ENCODE measurements at places on chromosomes 2 and 18.

DNA sequence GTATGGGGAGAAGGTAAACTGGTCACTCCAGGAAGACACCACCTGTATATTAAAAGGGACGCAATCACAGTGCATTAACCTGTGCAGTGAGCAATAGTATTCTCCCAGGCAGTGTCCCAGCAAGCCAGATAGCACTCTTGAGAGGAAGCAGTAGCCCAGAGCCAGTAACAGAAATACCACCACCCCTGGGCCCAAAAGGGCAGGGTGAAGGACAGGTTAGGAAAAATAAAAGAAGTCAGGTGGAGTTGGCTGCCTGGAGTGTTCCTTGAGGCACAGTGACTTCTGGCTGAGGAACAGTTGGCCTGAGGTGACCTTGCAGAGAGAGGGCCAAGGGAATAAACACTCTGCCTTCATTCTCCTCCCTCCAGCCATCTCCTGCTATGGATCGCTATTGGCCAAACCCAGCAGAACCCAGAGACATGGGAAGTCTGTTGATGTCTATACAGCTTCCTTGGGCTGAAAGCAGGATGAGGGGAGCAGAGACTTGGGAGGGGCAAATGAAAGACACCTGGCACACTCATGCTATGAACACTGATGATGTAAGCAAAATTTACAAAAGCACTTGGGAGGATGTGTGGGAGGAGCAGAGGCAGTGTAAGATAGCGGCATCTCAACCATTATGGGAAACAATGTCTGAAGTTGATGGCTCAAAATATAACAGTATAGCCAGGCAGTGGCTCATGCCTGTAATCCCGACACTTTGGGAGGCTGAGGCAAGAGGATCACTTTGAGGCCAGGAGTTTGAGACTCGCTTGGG lies 7.5 kb downstream of the C18orf32 start:
- DNase-seq, result no peak

GRCh38 chr2:68344031-68344430 lies 21.1 kb upstream of the PLEK start:
- DNase-seq, result no peak

- DNase-seq, result no peak
Measured at GRCh38 chr2:222506230-222506935, 82.0 kb downstream of the SGPP2 start.

GRCh38 chr2:158407031-158407430 lies 49.5 kb downstream of the CCDC148 start:
- no peak for DNase-seq

DNA sequence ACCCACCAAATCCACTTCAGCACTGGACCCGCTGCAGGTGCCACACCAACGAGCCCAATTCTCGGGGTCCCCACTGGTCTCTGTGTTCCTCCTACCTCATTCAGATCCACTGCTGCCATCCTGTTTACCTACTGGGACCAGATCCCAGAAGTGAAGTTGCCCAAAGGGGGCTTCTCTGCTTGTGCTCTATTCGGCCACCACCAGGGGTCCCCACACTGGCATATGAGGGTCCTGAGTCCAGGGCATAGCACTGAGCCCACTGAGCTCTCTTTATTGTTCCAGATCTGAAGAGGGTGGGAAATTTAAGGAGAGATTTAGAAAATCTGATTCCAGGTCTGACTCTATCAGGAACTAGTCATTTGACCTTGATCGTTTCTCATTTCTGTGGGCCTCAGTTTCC lies 2.4 kb downstream of the GPR45 start:
- peak; percentile 80 for DNase-seq

- DNase-seq, result no peak
Measured at GRCh38 chr2:83017366-83018090, 1441.6 kb downstream of the SUCLG1 start.

GRCh38 chr2:232242316-232242715 lies 136.2 kb upstream of the ALPP start:
- no peak for DNase-seq

GRCh38 chr2:222465746-222466145 lies 41.4 kb downstream of the SGPP2 start:
- DNase-seq, result no peak

GRCh38 chr2:205783872-205784499 lies 101.7 kb downstream of the NRP2 start:
- DNase-seq, result no peak

DNA sequence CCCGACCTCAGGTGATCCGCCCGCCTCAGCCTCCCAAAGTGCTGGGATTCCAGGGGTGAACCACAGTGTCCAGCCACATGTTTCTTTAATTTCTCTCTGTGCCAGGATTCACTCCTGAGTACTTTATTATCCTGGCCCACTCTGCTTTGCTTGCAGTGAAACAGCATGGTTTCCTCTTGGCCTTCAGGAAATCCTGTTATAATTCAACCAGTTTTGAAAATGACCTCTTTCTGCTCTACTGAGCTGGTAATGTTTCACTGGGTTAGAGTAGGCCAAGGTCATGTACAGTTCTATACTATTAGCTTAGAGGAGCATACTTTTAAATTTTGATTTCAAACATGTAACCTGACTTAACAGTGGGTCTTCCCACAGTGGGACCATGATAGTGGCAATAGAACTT lies 90.6 kb upstream of the PELI1 start:
- DNase-seq, result no peak

DNA sequence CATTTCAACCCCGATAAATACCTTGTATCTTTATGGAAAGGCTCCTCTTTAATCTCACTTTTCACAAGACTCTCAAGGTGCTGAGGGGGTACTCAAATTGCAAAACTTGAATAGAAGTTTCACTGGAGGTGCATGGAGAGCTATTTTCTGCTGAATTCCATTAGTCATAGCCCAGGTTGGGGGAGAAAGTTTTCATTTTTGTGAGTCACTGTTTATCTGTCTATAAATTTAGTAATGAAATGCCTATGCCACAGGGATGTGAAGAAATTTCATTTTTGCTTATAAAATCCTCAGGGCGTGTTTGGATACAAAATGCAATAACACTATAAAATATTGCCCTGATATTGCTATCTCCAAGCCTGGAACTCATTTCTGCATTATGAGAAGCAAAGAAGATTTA lies 346.3 kb downstream of the LRATD1 start:
- no peak for DNase-seq

- DNase-seq, result no peak
Measured at GRCh38 chr2:78416625-78417300, 608.7 kb upstream of the REG3G start.

DNA sequence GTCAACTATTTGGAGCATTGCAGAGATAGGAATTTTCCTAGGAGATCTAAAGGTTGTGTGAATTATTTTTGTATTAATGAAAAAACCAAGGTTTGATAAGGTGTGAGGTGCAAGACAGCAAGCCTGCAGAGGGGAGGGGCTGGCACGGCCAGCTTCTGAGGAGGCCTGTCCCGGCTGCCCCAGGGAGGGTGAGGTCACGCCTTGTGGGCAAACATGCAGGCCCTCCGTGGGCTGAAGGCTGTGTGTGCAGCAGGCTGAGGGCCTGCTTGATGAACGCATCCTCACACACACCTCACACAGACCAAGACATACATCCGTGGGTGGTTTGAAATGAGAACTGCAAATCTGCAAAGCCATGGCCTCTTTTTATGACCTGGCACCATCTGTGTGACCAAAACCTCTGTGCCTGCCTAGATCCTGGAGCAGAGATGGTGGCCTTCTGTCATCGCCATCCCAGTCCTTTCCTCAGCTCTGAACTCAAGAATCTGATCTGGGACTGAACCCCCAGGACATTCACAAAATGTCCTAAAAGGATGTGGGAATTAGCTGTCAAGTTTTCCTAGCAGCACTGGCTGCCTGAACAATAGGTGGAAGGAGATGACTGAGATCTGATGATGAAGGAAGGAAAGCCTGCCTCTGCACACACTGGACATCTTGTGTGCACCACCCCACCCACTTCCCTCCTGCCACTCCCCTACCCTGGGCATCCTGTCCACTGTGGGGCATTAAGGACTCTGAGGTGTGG lies 102.4 kb upstream of the MGAT4A start:
- no peak for DNase-seq

DNA sequence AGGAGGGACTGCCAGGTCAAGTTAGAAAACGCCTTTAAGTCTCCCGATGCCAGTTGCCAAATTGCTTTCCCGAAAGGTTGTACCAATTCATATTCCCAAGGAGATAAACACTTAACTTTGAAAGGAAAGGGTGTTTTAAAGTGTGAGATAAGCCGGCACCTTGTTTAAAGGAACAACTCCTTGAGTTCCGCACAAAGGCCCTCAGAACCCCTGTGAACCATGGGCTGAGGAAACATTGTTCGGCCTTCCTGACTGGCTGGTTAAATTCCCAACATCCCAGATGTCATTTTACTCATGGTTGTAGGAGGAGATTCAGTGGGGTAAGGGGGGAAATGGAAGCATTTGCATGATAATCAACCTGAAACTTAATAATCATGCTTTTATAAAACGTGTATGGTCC lies 126.6 kb downstream of the BCL11A start:
- no peak for DNase-seq

GRCh38 chr2:29966266-29966665 lies 44.9 kb upstream of the ALK start:
- DNase-seq, result no peak

DNA sequence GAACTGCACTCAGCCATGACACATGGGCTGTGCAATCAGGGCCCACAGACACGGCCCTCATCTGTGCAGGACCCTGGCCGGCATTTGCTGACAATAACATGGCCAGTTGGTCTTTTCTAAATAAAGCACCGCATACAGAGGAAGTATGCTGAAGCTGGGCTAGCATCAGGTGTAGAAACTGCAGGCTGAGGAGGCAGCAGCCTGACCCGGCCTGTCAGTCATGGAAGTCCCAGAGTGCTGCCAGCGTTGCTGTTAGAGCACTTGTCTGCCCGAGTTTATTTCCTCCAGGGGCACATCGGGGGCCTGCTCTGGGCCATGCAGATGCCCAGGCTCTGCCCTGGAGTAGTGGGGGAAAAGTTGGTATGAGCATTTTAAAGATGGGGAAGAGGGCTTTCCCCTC lies 4.1 kb upstream of the PTPN18 start:
- no peak for DNase-seq

- no peak for DNase-seq
Measured at GRCh38 chr18:965921-966758, 61.5 kb downstream of the ADCYAP1 start.

- DNase-seq, result no peak
Measured at GRCh38 chr2:111982822-111983221, 72.2 kb upstream of the TMEM87B start.

- no peak for DNase-seq
Measured at GRCh38 chr2:16747689-16748088, 82.1 kb upstream of the CYRIA start.

DNA sequence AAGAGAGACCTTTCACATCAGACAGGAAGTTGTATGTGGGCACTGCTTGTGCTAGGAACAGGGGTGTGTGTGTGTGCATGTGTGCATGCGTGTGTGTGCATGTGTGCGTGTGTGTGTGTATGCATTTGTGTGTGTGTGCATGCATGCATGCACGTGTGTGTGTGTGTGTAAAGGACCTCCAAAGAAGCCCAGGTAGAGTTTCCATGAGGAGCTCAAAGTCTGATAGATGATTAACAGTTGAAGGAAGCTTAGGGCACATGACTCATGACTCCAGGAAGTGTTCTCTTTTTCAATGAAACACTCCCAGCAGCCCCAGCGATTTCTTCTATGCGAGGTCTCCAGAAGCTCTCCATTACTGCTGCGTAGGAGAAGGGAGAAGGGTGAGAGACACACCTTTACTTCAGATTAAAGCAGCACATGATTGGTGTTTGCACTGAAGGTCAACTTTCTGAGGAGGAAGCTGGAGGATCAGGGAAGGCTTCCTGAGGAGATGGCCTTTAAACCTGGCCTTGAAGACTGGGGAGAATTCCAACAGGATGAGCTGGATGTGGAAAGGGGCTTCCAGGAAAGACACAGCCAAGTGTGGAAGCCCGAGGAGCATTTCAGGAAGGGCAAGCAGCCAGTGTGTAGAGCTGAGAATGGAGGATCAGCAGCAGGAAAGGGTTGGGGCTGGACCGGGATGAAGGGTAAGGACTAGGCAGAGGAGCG lies 77.7 kb downstream of the SMAD4 start:
- DNase-seq, result no peak

DNA sequence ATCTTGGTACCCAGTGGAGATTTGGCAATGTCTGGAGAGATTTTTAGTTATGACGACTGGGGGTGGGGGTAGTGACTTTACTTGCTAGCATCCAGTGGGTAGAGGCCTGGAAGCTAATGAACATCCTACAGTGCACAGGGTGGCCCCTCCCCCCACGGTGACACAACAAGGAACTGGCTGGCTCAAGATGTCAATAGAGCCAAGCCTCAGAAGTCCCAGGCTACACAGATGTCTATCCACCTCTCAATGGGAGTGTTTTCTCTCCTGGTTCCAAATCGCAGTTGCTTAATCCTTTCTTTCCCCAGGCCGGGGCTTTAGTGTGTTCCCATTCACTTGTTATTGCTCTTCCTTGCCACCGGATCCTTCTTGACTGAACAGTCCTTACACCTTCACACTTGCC lies 9.3 kb upstream of the CCBE1 start:
- no peak for DNase-seq

GRCh38 chr18:3060667-3061580 lies 48.0 kb upstream of the LPIN2 start:
- DNase-seq, result no peak

DNA sequence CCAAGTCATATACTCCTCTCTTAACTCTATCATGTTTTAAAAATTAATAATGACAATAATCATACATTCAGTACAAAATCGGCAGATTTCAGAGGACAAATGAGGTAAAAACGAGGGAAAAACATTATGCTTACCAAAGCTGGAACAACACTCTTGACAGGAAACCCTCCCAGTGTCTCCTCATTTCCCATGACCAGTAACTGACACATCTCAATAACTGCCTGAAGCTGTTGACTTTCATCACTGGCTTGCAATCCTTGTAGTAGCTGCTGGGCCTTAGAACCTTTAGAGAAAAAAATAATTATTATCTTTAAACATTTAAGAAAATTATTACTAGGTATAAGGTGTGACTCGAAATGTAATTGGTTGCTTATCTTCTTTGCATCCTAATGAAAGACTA lies 103.6 kb downstream of the TRIP12 start:
- DNase-seq, result no peak

- DNase-seq, result no peak
Measured at GRCh38 chr2:224973112-224974016, 68.9 kb downstream of the DOCK10 start.

GRCh38 chr18:41989508-41989907 lies 34.5 kb downstream of the PIK3C3 start:
- DNase-seq, result no peak

DNA sequence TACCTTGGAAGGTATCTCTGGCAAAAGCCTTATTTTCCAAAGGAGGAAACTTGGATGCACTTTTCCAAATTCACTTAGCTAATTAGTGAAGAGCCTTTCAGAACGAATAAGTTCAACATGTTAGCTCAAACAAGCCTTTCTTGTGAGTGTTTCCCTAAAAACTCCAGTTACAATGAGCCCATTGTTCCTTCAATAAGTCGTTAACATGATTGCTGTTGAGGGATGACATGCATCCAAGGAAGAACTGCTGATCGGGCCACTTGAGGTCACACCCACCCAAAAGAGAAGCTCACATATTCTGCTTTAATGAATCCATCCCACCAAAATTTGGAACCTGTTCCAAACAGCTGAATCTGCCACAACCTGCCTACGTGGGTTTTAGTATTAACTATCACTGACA lies 48.1 kb upstream of the SLC35G4 start:
- no peak for DNase-seq

- peak; percentile 85 for DNase-seq
Measured at GRCh38 chr2:11786592-11786991, 40.2 kb downstream of the LPIN1 start.

Data from mesenteric fat pad (tissue), 1 donor.